Effector CD8-positive, alpha-beta T cell (primary cell): ENCODE measurements at places on chromosomes 2 and 18.

GRCh38 chr2:135949451-135950234 lies 35.8 kb downstream of the DARS1 start:
- no peak for DNase-seq

GRCh38 chr18:9753846-9754245 lies 45.7 kb downstream of the RAB31 start:
- DNase-seq: no peak

DNA sequence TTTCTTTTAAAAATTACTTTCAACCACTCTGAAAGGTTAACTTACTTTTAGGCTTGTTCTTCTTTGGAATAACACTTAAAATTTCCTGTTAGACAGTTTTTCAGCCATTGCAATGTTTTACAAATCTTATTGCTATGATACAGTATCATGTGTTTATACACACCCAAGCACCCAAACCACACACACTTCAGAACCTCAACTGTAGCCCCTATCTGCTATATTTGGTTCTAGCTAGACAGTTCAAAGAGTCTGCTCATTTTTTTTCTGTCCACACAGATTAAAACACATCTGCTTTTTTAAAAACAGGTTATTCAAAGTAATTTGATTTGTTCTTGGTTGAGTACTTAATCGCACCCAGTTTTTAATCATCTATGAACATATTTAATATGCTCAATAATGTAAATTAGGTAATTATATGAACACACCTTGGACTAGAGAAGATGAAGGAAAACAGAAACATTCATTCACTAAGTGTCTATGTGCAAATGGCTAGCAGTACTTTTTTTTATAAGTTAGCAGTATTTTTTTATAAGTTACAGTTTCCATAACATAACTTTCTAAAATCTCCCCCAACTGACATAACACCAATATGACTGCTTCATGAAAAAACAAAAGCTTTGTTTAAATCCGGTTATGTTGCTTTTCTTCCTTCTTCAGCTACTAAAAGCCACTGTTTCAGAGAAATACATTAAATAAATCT lies 17.6 kb downstream of the FBXO11 start:
- no peak for DNase-seq

GRCh38 chr2:21515903-21516302 lies 392.1 kb downstream of the TDRD15 start:
- no peak for DNase-seq

- DNase-seq: no peak
Measured at GRCh38 chr18:48019557-48020325, 89.3 kb upstream of the SMAD2 start.

GRCh38 chr2:170467568-170468422 lies 247.3 kb upstream of the SP5 start:
- no peak for DNase-seq

DNA sequence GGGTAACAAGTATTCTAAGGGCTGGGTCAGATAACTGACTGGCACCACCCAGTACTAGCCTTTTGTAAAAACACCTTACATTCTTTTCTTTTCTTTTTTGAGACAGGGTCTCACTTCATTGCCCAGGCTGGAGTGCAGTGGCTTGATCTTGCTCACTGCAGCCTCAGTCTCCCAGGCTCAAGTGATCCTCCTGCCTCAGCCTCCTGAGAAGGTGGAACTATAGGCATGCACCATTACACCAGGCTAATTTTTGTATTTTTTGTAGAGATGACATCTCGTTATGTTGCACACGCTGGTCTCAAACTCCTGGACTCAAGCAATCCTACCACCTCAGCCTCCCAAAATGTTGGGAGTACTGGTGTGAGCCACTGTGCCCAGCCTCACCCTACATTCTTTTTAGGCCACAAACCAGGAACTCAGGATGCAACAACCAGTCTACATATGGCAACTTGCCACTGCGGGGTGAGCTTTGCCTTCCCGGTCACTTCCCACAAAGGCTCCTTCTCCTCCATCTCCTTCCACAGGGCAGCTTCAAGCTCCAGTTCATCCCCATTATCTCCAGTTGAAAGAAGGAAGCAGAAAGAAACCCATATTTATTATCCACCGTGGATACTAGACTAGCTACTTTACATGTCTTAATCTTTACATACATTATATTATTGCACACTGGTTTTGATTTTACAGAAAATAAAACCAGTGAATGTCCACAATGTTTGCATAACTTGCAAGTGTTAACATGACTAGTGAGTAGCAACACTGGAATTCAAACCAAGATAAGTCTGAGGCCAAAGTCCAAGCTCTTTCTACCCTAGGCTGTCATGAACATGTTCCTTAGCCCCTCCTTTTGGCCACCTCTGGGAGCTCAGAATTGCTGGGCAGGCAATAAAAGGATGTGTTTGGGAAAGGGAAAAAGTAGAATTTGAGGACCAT lies 23.7 kb upstream of the AP1S3 start:
- no peak for DNase-seq

DNA sequence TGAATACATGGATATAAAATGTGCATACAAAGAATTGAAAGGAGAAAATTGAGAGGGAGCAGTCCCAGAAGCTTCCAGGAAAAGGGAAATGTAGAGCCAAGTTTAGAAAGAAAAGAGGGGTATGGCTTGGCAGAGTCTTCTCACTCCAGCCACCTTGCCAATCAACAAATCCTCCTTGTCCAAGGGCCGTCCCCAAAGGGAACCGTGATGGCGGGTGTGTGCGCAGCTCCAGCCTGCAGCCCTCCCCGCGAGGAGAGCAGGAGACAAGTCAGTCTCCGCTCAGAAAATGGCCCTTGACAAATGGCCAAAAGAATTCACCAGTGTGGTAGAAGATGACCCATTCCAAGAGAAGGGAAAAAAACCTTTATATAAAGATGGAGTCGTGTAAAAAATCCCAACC lies 448.3 kb upstream of the POU3F3 start:
- no peak for DNase-seq

DNA sequence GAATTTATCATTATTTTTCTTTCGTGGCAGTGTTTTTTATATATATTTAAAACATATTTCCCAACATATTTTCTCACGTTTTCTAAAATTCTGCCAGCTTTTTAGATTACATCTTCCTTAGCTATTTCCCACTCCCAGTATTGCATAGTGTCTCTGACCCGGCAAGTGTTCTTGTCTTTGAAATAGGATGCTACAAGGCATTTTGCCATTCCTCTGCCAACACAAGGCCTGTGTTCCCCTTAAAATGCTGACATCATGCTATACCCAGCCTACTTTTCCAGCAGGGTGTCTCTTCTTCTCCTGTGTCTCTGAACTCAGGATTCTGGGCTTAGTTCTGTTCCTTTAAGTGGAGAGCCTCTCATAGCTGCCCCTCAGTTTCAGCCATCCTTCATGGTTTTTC lies 115.2 kb downstream of the DIS3L2 start:
- DNase-seq: no peak

DNA sequence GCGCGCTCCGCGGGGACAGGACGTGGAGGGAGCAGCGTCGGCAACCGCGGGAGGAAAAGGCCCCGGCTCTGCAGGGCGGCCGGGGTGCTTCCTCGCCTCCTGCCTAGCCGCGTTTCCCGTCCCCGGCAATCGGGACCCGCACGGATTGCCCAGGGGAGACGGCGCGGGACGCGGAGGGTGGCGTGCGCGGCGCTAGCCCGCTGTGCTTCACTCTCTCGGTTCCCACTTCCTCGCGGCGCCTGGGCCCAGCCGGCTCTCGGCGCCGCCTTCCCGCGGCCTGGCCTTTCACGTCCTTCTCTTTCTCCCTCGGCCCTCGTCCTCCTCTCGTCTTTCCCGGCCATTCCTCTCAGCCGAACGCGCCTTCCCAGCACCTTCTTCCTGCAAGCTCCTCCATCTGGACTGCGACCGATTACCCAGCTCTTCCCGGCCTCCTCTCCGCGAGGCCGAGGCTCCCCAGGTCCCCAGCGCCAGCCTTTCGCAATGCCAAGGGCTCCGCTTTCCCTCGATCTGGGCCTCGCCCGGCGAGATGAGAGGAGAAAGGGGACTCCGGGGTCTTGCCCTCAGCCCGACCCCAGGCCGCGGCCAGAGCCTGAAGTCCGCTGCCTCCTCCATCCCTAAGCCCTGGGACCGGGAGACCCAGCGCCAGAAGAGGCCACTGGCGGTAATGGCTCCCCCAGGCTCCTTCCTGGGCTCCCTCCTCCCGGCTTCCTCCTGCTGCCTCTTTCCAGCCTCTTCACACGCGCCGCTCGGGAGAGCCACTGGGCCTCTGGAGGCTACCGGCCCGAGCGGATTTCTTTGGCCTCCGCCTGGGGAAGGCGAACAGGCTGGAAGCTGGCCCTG lies 34.3 kb upstream of the ATP6V1B1 start:
- no peak for DNase-seq

DNA sequence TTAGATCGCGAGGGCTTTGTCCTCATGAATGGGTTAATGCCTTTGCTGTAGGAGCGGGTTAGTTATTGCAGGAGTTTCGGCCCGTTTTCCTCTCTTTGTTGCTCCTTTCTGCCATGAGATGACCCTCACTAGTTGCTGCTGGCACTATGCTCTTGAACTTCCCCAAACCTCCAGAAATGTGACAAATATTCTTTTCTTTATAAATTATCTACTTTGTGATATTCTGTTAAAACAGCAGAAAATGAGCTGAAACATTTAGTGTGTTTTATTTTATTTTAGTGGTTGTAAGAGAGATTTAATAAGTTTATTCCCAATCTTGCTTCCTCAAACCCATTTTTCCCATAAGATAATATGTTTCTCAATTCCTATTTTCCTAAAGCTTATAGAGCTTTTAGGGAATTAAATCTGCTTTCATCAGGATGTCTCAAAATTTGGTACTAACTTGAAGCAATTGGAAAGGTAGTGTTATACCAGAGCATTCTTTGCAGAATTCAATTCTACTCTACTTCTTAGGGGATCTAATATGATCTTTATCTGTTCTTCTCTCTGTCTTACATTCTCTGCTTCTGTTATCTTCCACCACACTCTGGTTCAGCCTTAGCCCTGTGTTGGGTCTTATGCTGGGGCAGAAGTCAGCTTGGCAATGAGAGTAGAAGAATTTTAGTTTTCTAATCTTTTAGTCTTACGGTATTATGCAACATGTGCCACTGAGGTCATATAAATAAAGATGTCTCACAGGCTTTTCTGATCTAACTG lies 23.1 kb downstream of the DDX1 start:
- no peak for DNase-seq

- no peak for DNase-seq
Measured at GRCh38 chr2:170121689-170122088, 56.3 kb upstream of the MYO3B start.

- no peak for DNase-seq
Measured at GRCh38 chr2:234374150-234374508, 122.8 kb downstream of the ARL4C start.

DNA sequence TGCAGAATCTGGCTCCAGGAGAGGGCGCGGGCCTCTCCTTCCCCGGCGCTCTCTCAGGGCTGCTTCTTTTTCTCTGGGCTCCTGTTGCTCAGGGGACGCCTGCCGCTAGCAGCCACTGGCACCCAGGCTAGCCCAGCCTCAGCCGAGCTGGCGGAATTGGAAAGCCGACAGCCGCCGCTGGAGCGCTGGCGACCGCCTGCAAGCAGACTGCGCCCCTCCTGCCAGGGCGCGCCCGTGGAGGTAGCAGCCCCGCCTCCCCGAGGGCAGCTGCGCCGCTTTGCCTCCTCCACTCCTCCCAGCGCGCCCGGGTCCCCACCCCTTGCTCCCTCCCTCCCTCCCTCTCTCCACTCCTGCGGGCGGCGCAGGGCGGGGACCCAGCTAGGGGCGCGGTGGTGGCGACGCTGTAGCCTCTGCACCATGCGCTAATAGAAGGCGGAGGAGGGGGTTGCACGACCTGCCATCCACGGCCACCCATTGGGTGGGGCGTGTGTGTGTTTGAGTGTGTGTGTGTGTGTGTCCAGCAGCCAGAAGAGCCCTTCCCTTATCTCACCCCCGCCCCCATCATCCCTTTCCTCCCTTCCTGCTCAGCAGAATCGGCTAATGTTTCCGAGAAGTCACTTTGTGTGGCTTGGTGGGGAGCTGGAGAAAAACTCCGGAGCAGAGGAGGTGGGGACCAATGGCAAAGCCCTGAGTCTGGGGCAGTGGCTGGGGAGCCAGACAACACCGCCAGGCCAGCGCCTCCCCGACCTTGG lies at the start of gene SCN9A:
SCN9A (minus strand) TSS at position 209 of the 752 bp plus-strand sequence. CDS start 64,188 bp downstream, outside the sequence.
- no peak for DNase-seq

- no peak for DNase-seq
Measured at GRCh38 chr2:9300829-9301453, 94.3 kb downstream of the ASAP2 start.

DNA sequence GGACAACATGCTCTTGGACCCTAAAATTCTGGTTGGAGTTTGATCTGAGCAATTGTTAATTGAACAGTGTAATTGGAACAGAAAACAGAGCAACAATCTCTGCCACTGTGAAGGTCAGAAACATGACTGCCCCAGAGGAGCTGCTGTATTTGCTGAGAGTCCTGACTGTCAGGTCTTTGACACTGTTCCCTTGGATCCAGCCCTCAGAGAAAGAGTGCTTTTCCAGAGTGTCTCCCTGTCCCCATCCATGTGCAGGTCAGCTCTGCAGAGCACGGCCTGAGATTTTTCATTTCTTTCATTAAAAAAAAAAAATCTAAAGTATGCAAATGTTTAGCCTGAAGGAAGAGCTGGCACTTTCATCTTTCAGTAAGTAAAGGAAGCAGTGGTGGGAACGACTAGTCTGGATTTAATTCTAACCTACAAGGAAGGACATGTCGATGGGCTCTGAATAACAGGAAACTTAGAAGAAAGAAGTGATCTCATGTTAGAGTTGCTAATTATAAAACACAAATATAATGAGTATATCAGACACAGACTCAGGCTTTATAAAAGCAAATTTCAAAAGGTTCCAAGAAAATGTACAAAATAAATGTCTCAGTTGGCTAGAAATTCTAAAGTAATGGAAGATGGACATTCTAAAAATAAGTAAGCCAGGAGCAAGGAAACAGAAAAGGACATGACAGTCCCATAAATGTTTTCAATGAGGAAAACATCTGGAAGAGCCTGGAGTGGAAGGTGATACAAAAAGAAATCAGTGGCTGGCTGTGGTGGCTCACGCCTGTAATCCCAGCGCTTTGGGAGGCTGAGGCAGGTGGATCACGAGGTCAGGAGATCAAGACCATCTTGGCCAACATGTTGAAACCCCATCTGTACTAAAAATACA lies 876.5 kb downstream of the EPHA4 start:
- DNase-seq: no peak

DNA sequence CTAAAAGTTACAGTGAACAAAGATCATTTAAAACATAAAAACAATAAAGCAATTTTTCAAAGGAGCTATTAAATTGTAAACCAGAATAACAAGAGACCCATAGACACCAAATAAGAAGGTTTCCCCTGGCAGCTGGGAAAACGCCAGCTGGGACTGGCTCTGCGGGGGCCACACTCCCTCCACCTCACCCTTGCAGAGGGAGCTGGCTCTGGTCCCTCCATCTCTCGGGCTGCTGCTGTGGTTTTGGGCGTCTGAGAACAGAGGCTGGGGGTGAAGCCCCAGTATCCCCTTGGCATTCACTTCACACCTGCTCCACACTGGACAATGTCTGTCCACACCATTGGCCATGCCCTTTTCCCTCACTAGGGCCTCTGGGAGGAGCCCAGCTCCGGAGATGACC lies 62.1 kb upstream of the OTOS start:
- DNase-seq: no peak

DNA sequence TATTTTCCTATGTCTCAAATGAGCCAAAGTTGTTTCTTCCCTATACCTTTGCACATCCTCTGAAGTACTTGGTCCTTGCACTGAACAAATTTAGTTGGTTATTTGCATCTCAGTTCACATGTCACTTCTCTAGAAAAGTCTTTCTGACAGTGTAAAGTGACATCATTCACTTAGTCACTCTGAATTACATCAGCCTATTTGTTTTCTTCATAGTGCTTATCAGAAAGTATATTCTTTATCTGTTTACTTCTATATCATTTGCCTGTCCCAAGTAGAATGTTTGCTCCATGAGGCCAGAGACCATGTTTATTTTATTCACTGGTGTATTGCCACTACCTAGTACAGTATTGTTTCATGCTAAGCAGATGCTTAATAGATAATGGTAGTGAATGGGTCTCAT lies 173.7 kb downstream of the HNMT start:
- DNase-seq: no peak
